Occipital lobe (tissue), 3 donors: ENCODE measurements at places on chromosomes 4 and X.

- no peak for DNase-seq
These were observed 271.5 kb upstream of the FAM241A start for GRCh38 chr4:111873801-111874200.

GRCh38 chr4:57053508-57053907 lies 56.7 kb downstream of the IGFBP7 start:
- DNase-seq = no peak

DNA sequence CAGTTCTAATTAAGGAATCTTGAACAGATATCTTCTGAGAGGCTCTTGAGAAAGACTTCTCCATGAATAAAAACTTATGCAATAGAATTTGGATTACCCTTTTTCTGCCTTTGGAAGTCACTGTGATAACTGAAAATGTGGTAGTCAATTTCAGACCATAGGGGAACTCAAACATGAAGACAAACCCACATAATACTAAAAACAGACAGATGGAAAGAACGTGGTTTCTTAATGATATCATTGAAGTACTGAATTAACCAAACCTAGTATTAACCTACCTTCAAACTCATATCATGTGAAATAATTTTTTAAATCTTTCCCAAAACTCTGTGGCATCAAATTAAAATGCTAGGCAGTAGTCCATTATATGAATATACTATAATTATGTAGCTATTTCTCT lies 153.5 kb downstream of the CAMK2D start:
- DNase-seq = no peak

- no peak for DNase-seq
These were observed 10.9 kb upstream of the TBC1D14 start for GRCh38 chr4:6898763-6899162.

GRCh38 chrX:71143508-71143907 lies 1.1 kb upstream of the NLGN3 start:
- peak; percentile 2 for DNase-seq

- no peak for DNase-seq
These were observed 26.0 kb downstream of the ADD1 start for GRCh38 chr4:2869659-2870058.

DNA sequence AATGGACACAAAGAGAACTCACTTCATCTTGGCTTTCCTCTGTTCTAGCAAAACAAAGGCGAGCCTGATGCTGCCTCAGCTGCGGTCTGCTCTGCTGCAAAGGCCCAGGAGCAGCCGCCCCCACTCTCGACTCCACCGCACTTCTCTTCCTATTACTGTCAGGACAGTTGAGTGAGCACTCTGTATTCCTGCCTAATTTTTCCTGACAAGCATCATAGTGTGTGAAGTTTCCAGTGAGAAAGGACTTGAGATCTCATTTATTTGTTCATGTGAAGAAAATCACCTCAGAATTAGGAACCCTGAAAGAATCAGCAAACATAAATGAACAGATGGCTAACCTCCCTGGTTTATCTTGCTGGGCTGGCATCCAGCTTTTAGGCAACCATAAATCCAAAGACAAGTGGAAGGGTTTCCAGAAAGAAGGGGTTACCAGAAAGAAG lies 15.6 kb downstream of the SCARB2 start:
- peak; percentile 59 for DNase-seq

DNA sequence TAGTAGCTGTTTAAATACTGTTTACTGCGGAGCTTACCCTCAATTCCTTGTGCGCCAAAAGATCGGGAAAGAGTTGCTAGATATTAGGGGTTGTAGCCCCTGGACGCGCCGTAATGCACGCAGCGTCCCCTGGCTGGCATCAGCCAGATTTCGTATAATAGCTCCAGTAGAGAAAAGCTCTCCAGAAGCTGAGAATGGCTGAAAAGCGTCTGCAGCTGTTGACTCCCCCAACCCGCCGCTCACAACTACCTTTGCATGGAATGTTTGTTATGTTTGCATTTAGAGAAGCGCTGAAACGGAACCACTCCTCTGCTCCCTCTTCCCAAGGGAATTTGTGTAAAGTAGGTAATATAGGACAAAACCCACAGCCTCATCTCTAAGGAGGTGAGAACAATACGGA lies 3.7 kb downstream of the DOCK11 start:
- no peak for DNase-seq

DNA sequence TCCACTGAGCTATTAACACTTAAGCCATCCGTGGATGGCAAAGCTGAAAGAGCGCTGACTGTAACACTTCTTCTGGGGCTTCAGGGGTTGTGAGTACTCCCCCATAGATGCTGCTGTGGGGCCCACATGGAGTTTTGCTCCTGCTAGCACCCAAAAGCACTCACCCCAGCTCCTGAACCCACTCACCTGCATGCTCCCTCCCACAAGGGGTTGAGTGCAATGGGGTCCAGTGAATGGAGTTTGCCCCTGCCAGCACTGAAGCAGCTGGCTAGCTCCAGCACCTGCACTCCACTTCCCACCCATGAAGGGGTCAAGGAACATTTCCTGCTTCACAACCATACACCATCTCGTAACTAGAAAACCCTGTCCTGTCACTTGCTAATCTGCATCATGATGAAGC lies 78.9 kb downstream of the IL21 start:
- no peak for DNase-seq

DNA sequence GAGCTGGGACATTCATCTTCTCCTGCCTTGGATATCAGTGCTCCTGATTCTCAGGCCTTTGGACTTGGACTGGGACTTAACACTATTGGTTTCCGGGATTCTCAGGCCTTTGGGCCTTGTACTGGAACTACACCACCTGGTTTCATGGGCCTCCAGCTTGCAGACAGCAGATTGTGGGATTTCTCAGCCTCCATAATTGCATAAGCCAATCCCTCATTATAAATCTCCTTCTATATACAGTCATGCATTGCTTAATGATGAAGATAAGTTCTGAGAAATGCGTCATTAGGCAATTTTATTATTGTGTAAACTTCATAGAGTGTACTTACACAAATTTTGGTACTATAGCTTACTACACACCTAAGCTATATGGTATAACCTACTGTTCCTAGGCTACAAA lies 8.9 kb upstream of the CCNG2 start:
- DNase-seq = no peak

DNA sequence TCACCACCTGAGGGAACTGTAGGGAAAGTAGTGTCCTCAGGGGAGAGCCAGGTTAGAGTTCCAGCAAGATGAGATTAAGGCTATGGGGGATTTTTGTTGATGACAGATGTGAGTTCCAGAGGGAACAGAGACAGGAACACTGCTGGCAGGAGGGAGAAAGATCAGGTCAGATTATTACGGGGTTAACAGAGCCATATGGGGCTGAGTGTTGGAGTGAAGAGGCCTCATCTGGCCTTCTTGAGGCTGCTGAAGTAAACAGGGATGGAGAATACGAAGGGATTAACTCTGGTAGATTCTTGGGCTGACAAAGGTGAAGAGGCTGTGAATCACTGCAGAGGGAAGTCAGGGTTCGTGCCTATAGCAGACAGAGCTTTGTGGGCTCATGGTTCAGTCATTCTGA lies 47.9 kb upstream of the POU4F2 start:
- DNase-seq = no peak

GRCh38 chrX:130826249-130826648 lies 76.8 kb downstream of the ENOX2 start:
- DNase-seq = no peak

DNA sequence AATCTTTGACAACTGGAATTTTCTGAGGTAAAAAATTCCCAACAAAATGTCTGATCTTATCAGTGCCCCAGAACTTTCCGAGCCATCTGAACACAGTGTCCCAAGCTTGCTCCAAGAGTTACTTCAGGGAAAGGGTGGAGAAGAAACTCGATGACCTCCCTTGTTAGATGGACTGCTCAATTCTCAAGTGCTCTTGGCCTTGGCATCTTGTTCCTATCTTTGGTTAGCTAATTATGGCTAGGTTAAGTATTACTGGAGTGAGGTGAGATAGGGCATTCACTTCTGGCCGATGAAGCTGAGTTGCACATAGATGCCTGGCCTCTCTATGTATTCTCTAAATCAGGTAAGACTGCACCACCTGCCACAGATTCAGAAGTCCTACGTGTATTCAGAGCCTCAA lies 9.1 kb upstream of the S100G start:
- no peak for DNase-seq

DNA sequence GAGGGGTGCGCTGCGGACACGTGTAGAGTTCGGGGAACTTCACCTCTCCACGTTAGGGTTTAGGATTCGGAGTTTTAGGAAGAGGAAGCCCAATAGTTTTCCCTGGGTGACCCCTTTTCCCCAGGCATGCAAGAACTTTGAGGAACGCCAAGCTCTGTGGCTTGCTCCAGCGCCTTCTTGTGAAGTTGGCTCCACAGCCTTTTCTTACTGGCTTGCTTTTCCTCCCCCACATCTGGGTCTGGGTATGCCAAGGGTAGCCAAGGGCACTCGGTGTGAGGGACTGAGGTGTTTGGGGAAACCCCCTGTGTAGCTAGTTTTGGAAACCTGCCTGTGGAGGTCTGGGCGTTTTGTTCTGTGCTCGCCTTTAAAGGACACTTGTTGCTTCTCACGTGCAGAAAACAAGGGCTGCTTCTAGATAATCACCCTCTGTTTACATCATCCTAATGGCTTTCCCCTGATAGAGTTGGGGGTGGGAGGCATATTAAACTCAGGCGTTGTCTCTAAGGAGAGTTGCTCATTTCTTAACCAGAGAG lies 746 bp downstream of the EDNRA start:
- no peak for DNase-seq

DNA sequence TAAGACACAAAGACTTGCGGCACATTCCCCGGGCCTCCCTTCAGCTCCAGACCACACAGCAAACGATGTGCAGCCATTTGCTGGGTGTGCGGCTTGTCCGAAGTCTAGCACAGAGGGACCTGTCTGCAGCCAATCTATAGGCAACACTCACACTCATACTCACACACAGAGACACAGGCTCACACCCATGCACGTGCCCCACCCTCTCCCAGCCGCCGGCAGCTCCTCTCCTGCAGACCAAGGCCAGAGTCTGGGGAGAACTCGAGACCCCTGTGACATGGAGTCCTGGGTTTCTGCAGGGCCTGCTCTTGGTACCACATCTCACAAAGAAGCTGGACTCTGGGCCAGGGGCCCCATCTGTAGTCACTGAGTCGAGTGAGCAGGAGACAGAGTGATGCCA lies 245.4 kb upstream of the PSAPL1 start:
- no peak for DNase-seq

- peak; percentile 15 for DNase-seq
These were observed 828 bp downstream of the MCUB start for GRCh38 chr4:109560687-109561461.

DNA sequence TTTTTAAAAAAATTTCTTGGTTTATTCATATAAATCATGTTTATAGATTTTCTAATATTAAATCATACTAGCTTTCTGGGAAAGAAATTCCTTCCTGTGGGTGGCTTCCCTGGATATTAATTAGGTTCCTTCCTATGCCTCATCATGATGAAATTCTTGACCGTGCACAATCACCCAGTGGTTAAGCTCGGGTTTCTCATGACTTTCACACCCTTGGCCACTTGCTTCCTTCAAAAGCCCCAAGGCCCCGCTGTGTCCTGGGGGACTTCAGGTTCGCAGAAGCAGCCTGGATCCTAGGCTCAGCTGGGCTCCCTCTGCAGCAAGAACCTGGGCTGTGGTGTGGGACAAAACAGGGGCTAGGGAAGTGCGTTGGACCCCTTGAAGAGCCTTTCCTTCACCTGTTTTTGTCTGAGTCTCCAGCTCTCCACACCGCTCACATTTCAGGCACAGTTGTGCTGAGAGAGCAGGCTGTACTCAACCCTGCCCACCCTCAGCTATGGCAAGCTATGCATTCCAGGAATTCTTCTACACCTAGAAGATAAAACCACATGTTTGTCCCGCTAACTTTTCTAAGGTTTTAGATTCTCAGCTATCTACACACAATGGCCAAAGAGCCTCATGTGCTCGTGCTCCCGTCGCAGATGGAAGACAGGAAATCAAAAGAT lies 48.9 kb upstream of the TMSB15B start:
- no peak for DNase-seq

- DNase-seq = no peak
These were observed 505.5 kb downstream of the ANKRD50 start for GRCh38 chr4:124206779-124207605.

- DNase-seq = no peak
These were observed 9.0 kb downstream of the JCHAIN start for GRCh38 chr4:70657326-70657725.

GRCh38 chrX:38923451-38923969 lies 122.3 kb downstream of the MID1IP1 start:
- DNase-seq = no peak

- DNase-seq = no peak
These were observed 133.4 kb upstream of the SMAD1 start for GRCh38 chr4:145348291-145348690.

DNA sequence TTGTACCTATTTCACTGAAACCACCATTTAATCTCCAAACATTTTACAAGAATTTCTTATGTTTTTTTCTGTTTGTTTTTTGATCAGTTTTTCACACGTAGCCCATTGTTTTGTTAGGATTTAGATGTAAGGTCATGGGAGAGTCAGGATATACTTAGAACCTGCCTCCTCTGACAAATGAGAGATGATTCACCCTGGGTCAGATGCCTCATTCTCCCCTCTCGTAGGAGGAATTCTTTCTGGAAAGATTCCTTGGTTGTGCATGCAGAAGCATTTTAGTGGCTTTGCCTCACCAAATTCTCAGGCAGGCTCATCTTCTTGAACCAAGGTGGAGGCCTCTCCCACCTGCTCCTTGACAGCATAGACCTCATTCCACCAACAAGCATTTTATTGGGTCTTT lies 599.3 kb downstream of the SPRY1 start:
- DNase-seq = no peak

GRCh38 chrX:120653000-120653399 lies 23.1 kb upstream of the C1GALT1C1 start:
- no peak for DNase-seq

DNA sequence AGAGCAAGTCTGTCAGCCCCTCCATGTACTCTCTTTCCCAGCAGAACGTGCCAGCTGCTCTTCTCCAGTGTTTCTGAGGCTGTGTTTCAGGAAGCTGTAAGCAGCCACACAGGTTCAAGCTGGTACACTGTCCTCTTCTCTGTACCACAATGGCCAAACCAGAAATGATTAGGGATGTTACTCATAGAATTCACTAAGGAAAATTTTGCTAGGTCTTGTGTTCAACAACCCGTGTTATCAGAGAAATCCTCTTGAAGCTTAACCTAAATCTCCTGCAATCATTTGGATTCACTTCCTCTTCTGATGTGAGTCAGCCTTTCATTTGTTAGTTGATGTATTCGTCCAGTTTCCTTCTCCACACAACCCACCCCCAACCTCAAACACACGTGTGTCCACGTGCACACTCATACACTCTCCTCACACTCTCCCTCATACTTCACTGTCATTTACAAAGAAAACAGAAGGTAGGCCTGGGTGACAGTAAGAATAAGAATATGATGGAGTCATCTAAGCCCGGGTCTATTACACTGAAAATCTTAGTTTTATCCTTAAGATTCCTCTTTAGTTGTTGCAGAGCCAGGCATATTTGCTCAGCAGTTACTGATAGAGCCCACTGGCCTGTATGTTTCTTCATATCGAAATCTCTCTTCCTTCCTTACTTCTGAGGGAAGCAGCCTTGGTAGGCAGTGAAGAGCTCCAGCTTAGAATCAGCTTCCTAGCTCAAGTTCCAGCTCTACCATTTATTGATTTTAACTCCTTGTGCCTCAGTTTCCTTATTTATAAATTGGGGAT lies 63.4 kb downstream of the DCUN1D4 start:
- no peak for DNase-seq

- no peak for DNase-seq
These were observed 212.7 kb upstream of the TAPT1 start for GRCh38 chr4:16438986-16439385.

GRCh38 chrX:139213241-139213709 lies 317.3 kb upstream of the F9 start:
- no peak for DNase-seq
